Aorta (tissue), 5 donors: ENCODE measurements at places on chromosomes 2 and 18. TPM values are rescaled to one million over a fixed set of nuclear protein-coding genes. Genes with fewer than 3 reads are reported as not detected.

GRCh38 chr18:57576316-57576715 is 10.2 kb downstream of the FECH start:
- DNase-seq = no peak

GRCh38 chr18:40407909-40408308 is 1547.1 kb upstream of the PIK3C3 start:
- DNase-seq = no peak

GRCh38 chr2:13681936-13682335 is 950.6 kb upstream of the LRATD1 start:
- DNase-seq = no peak

DNA sequence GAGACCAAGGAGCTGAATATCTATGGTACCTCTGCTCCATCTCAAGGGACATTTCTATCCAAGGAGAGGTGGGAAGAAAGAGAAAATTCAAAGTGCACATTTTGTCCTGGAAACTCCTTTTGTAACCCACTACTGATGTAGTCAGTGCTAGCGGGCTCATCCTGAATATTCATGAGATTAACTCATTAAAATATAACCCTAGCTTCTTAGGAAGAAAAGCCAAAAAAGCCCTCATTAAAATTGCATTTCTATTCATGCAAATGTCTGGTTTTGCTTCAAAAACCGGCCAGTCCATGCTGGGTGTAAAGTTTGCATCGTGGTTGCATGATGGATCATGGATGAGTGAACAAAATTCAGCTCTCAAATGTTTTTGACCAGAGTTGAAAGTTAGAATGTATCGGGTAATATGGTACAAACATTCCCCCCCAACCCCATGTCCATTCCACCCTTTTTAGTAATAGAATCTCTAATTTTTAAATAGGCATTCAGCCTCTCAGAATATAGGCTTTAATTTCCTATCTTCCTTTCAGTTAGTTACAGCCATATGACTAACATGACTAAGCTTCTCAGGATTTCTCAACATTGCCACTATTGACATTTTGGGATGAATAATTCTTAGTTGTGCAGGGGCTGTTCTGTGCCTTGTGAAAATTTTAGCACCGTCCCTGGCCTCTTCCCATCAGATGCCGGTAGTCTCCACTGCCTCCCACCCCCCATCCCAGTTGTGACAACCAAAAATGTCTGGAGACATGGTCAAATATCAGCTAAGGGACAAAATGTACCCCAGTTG is 104.2 kb upstream of the RND3 start:
- no peak for DNase-seq

DNA sequence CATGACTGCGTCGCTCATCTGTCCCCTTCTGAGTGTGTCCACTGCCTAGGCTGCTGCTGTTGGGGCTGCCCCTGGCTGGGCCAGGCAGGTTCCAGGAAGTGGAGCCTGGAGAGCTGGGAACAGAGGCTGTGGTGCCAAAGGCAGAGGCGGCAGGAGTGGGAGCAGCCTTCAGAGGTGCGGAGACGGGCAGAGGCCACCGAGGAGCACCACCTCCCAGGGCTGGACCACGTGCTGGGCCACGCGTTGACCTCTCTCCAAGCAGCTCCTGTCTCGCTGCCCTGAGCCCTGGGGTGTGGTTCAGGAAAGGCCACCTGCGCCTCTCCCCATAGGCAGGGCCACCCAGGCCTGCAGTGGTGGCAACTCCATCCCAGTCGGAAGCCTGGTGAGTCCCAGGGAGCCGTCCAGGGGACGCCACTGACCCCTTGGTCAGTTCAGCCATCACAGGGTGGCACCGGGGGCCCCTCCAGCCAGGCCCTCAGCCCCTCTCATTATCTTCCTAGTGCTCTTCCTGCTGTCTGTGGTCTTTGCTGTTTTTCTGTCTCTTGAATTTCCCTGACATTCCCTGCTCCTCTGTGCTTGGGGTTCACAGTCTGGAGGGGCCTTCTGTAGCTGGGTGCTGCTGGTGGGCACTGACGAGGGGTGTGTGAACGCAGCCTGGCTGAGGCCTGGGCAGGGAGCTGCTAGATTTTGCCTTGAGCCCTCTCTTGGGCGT is 122.8 kb upstream of the HS6ST1 start:
- DNase-seq = peak; percentile 71

DNA sequence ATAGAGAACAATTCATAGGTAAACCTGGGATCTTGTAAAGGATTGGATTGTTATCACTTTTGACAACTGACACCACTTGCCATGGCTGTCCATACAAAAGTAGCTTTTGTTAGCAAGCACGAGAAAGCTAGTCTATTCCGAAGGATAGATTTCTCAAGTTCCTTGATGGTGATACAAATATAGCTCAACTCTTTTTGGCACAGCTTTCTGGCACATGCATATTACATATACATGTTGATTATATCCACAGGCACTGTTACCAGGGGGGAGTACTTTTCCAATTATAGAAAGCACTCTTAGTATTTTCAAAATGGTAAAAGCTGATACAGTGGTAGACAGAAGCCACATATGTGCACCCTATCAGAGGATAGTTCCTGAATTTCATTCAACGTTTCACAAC is 168.9 kb downstream of the UPP2 start:
- DNase-seq = no peak

TRPM8 gene
- total RNA-seq = not detected

FSIP2 gene
- total RNA-seq = 1.3 TPM

DNA sequence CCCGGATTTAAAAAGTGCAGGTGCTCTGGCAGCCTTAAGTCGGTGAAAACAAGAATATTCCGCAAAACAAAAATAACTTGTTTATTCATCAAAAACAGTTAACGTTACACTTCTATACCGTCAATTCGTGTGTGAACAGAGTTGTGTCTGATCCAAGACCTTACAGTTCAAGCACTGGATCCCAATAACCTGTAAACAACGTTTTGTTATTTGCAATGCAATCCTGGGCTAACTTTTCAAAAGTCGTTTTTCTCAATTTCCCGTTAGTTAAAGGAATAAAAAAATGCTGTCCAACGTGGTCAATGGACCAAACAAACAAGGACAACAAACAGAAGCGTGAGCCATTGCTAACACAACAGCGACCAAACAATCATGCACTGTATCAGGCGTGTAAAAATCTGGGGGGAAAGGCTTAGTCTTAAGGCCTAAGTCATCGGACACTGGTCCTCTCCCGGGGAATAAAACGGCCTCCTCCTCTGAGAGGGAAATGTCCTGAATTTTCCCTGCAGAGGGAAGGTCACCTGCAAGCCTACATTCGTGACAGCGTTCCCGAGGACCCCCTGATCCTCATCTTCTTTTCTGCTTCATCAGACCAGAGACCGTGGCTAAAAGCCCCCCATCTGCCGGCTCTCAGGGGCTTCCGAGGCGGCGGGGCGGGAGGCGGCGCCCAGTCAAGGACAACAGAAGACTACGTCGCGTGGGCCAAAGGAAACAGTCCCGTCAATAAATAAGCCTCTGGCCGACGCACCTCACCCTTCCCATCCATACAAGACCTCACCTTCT is 490 bp downstream of the NDUFS1 start:
- DNase-seq = no peak

- DNase-seq = no peak
These were observed 109.9 kb upstream of the DTNA start for GRCh38 chr18:34600158-34600557.

TSGA10 gene
- total RNA-seq = 9.4 TPM

GRCh38 chr2:209005371-209005770 is 418.5 kb upstream of the MAP2 start:
- DNase-seq = no peak

DNA sequence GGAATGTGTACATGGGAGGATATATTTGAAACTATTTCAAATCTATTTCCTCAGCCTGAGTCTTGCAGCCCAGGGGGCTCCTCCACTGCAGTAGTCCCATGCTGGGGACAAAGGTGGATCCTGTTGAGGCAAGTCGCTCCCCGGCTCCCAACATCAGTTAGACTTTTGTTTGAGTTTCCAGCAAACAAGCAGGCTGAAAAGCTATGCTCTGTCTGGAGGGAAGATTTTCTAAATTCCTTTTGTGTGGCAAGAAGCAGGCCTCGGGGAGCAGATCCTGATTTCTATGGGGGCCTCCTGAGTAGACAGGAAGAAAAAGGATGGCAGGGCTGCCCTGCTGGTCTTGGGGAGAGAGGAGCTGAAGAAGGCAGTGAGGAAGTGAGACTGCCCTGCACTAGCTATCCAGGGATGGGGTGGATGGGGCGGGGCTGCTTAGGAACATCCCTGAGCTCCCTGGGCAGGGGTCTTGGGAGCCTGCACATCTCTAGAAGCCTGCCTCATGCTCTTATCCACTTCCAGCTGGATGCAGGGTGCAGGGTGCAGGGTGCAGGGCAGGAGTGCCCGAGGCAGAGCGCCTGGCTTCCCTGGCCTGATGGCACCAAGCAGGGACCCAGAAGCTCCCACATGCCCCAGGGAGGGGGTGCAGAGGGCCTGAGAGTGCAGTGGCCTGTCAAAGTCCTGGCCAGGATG is 6.0 kb upstream of the CIB4 start:
- DNase-seq = no peak

DNA sequence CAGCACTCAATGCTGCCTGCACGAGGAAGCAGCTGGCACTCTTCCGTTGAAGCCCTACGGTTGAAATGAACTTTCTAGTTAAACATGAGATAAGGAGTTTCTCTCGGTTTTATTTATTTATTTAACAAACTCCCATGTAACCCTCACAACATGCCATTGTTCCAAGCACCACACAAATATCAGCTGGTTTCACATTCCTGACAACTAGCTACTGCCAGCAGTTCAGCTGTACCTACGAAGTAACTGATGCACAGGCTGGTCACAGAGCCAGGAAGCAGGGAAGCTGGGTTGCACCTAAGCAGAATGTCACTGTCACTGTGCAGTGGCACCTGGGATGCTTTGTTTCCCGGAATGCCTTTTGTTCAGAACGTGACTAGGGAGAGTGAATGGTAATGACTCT is 18.1 kb downstream of the TIMM21 start:
- DNase-seq = no peak

AGAP1 gene
- 32.7 TPM for total RNA-seq

DNA sequence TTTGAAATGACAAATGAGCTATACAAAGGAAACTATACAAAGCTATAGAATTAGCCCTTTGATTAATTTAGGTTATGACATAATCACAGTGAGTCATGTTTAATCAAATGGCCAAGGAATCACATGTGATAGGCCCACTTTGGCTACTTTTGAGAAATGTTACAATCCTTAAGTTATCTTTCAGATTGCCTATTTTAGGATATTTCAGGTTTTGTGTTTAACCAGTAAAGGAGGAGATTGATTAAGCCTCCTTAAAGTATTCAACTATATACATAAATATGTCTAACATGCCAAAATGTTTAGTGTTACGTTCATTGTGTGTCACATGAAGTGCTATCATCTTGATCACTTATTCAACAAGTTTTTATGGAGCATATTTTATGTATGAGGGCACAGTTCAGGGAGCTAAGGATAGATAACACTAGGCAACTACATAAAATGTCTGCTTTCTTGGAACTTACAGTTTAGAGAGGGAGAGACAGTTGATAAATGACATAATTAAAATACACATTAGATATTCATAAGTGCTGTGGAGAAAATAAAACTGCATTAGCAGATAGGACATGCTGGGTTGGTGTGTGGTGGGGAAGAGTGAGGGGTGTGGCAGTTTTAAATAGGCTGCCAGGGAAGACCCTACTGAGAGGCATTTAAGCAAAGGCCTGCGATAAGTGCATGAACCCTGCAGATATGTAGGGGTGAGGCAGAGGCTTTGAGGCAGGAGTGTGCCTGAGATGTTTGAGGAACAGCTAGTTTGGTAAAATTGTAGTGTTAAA is 77.2 kb downstream of the LTBP1 start:
- no peak for DNase-seq

GRCh38 chr18:44802508-44802907 is 121.8 kb downstream of the SETBP1 start:
- DNase-seq = no peak

DNA sequence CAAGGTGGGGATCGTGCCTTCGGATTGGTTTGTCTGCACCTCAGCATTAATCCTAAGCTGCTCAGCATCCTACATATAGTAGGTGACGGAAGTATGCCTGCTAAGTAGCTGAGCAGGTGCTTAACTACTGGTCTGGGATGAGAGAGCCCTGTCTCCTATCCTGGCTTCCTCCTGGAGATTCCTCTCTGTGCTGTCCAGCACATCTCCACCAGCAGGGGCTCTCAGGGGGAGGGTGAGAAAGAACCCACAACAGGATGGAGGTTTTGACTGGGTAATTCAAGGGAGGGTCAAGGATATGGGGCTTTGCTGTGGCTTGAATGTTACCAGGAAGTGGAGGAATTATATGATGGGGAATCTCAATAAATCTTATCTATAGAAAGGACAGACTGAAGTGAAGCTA is 45.4 kb upstream of the KIF5C start:
- DNase-seq = no peak

DNA sequence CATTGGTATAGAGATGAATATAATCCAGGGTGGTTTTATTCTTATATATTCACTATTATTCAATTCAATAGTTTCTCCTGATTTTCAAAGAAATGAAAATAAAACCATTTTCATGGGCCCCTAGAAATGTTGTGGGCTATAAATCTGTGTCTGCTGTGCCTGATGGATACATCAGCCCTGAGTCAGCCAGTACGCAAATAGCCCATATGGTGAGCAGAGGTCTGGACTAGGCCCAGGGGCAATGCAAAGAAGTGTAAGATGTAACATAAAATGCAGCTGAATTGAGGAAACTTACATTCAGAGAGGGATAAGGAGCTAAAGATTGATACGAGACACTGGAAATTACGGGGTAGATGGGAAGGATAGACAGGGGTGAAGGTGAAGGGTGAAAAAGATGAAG is 122.5 kb downstream of the MAIP1 start:
- no peak for DNase-seq

DNA sequence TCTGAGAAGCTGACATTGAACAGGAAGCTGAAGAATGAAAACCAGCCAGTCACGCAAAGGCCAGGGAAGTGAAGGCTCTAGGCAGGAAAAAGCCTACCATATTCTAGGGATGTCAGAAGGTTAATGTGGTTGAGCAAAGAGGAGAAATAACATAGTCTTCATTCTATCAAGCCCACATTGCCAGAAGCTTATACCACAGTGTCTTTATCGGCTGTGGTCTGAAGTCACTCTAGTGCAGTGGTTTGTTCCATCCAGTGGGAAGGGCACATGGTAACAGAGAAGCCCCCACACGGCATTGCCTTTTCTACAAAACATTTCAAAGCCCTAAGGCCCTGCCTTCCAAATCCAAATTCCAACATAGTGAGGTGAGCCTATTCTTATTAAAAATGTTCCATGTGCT is 311.3 kb downstream of the TNS1 start:
- DNase-seq = no peak

DNA sequence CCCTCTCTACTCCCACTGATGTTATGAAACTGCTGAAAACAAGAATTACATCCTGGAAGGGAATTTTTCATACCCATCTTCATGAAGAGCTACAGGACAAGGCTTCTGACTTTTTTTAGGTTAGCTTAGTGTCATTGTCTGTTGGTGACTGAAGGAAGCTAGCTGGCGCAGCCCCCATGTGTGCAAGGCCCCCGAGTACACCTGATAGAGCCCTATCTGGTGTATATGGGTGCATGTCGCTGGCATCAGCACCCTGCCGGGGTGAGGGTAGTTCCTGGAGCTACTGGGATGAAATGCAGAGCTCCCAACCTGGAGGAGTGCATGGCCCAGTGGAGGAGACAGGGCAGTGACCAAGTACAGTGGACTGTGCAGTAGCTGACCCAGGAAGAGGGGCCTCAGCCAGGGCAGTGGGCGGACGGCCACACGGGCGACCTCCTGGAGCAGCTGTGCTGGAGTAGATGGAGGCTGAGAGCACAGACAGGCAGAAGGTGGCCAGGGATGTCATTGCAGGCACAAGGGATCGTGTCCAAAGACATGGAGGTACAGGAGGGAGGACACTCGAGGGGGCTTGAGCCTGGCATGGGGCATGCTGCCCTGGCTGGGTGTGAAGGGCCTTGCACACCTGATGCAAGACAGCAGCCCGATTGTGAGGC is 12.1 kb downstream of the IMPA2 start:
- DNase-seq = peak; percentile 33
